ENCODE measurements at places on chromosomes 6 and 20. TPM values are rescaled to one million over a fixed set of nuclear protein-coding genes. Genes with fewer than 3 reads are reported as not detected.
A peak's percentile ranks its signal among the peaks of the same experiment; 100 is the strongest.

- DNase-seq = no peak
Observed at GRCh38 chr6:120056085-120056484, 706.5 kb upstream of the MAN1A1 start.

GRCh38 chr20:49450281-49450721, 32.2 kb downstream of the KCNB1 start:
- no peak for DNase-seq

GRCh38 chr6:11230158-11231107, 2.0 kb downstream of the NEDD9 start:
- DNase-seq = no peak

- DNase-seq = peak; percentile 94
Observed at GRCh38 chr20:10603971-10604864, 69.6 kb downstream of the JAG1 start.

- DNase-seq = no peak
Observed at GRCh38 chr6:116450185-116450710, 10.9 kb upstream of the CALHM6 start.

- no peak for DNase-seq
Observed at GRCh38 chr6:34384321-34385153, 7.9 kb downstream of the NUDT3 start.

- DNase-seq = no peak
Observed at GRCh38 chr20:60455272-60455671, 497.0 kb downstream of the CDH26 start.

DNA sequence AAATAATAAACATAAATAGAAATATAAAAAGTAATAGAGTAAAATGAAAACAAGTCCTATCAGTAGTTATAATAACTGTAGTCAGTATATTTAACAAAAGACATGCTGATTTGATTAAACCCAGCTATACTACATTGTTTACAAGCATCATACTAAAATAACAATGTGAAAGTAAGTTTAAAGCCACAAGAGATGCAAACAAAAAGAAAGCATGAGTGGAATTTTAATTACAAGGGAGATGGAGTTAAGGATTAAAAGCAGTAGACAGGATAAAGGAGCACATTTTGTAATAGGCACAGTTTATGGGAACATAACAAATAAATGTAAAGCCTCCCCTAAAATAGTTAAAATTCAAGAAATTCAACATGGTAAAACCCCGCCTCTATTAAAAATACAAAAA, 41.5 kb downstream of the SENP6 start:
- DNase-seq = peak; percentile 40

DNA sequence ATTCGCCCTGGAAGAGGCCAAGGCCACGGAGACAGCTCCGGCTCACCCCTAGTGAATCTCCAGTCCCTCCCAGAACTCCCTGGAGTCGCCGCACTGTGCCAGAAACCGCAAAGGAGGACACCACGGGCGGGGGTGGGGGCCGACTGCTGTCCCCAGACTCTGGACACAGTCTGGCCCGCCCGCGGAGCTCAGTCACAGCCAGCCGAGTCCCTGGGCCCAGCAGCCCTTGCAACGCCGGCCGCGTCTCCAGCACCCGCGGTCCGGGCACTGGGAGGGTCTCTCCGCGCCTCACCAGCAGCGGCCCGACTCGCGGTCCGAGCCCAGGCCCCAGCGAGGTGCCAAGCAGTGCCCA, 518 bp downstream of the PEX6 start:
- no peak for DNase-seq

DNA sequence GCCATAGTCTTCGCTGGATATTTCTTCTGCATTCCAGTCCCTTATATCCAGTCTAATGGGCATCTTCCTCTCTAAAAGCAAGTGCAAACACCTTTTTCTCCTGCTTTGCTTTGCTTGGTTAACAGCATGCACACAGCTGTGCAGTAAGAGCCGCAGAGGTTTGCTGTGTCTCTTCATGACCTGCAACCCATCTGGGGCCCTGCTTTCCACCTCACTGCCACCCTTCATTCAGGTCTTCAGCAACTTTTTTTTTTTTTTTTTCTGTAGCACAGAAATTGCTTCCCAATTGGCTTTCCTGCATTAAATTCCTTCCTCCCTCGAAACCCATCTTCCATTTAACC, 14.4 kb downstream of the NEDD9 start:
- no peak for DNase-seq

- DNase-seq = peak; percentile 91
Observed at GRCh38 chr6:82954937-82955577, 110.6 kb downstream of the UBE3D start.

DNA sequence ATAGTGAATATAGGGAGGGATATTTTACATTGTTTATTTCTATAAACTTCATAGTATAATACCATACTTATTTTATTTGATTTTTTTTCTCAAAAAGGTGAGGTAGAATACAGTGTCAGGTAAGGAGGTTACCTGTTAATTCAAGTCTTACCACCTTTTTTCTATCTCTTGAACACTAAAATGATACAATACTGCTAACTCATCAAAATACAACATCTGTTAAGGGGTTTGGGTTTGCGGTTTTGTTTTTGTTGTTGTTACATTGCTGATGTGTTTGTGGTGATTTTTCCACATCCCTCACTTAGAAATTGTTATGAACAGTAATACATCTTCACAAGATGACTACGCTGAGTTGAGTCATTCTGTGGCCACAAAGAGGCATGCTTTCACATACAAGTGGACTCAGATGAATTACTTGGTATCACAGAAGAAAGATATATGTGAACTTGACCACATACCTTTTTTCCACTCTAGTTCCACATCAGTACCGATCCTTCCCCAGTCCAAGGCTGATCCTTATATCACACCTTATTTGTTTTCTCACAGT, 139.4 kb upstream of the ID4 start:
- DNase-seq = peak; percentile 81

GRCh38 chr20:14853079-14853478, 515.7 kb upstream of the FLRT3 start:
- DNase-seq = no peak

DNA sequence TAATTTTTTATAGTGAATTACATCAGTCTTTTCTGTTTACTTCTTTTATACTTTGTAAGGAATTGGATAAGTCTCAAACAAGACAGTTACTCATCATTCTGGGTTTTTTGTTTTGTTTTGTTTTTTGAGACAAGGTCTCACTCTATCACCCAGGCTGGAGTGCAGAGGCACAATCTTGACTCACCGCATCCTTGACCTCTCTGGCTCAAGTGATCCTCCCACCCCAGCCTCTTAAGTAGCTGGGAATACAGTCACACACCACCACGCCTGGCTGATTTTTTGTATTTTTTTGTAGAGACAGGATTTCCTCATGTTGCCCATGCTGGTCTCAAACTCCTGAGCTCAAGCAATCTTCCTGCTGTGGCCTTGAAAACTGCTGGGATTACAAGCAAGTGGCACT, 524.3 kb downstream of the EYS start:
- DNase-seq = peak; percentile 40

- DNase-seq = peak; percentile 45
Observed at GRCh38 chr20:61253264-61253639, 1.2 kb downstream of the CDH4 start.

GABRR1 gene
- not detected for polyA plus RNA-seq

CGA gene
- 0.17 TPM for polyA plus RNA-seq

OPRL1 gene
- polyA plus RNA-seq = 1.2 TPM

ARFGEF2 gene
- polyA plus RNA-seq = 8.4 TPM

LY86 gene
- not detected for polyA plus RNA-seq

LRRC73 gene
- polyA plus RNA-seq = 0.31 TPM
